ENCODE measurements at places on chromosomes 5 and 9.

DNA sequence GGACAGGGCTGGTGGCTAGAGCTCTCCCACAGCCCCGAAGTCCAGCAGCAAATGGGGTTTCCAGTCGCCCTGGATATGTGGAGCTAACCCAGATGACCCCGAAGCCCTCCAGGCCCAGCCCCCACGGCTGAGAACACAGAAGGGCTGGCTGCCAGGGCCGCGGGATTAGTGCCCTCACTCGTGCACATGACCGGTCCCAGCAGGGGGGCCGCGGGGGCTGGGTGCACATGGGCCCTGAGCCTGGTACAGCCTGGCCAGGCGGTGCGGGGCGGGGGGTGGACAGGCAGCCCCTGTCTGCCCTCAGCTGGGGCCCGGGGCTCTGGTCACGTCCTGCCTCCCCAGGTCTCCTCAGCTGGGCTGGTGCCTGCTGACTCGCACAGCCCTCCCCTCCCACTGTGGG, 5.9 kb downstream of the SSNA1 start:
- DNase-seq: no peak

DNA sequence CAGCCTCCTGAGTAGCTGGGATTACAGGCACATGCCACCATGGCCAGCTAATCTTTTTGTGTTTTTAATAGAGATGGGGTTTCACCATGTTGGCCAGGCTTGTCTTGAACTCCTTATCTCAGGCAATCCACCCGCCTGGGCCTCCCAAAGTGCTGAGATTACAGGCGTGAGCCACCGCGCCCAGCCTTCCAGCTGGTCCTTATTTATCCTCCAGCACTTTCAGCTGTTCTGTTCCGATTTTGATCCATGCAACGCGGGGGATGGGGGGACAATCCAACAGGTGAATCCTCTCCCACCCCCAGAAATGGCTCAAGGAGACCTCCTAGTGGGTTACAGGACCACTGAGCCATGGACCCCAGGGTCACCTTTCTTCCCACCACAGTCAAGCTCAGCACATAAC, 14.7 kb upstream of the CDKN2AIPNL start:
- DNase-seq: no peak

DNA sequence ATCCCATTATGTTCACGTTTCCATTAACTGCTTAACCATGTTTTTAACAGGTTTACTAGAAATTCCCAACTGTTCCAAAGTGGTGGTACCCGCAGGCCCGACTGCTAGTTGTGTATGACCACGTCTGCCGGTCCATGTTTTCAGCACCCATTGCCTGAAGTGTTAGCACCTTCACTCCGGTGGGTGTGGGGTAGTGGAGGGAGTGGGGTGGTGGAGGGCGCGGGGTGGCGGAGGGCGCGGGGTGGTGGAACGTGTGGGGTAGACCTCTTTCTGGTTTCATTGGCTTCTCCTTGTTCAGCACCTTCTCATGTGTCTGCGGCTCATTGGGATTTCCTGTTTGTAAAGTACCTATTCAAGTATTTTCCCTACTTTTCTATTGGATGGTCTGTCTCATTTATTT, 37.7 kb downstream of the TPPP start:
- DNase-seq: no peak

DNA sequence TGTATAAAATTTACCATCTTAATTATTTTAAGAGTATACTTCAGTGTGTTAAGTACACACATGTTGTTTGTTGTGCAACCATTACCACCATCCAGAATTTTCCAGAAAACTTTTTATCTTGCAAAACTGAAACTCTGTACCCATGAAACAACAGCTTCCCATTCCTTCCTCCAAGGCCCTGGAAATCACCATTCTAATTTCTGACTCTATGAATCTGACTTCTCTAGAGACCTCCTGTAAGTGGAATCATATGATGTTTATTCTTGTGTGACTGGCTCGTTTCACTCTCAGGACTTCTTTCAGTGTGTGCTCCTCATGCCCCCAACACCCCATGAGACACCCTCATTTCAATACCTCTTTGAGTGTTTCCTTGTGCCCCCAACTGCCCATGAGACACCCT, 60.4 kb upstream of the COL15A1 start:
- no peak for DNase-seq

DNA sequence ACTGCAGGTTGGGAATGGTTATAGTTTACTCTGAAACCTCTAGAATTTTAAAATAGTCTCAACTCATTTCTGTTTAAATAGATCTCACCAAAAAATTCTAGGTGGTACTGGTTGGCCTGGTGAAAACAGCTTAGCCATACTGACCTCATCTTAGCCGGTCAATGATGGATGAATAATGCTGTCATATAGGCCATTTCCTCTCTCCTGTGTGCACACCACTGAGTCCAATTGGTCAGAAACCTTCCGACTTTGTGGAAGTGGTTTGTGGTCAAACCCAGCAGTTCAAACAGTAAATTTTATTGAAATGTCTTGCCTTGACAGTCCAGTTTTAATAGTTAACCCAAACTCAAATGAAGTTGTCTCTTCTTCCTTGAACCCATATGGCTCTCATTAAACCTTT, 98.6 kb downstream of the GIN1 start:
- no peak for DNase-seq

- DNase-seq: no peak
Observed at GRCh38 chr5:6590581-6590980, 42.3 kb downstream of the NSUN2 start.

DNA sequence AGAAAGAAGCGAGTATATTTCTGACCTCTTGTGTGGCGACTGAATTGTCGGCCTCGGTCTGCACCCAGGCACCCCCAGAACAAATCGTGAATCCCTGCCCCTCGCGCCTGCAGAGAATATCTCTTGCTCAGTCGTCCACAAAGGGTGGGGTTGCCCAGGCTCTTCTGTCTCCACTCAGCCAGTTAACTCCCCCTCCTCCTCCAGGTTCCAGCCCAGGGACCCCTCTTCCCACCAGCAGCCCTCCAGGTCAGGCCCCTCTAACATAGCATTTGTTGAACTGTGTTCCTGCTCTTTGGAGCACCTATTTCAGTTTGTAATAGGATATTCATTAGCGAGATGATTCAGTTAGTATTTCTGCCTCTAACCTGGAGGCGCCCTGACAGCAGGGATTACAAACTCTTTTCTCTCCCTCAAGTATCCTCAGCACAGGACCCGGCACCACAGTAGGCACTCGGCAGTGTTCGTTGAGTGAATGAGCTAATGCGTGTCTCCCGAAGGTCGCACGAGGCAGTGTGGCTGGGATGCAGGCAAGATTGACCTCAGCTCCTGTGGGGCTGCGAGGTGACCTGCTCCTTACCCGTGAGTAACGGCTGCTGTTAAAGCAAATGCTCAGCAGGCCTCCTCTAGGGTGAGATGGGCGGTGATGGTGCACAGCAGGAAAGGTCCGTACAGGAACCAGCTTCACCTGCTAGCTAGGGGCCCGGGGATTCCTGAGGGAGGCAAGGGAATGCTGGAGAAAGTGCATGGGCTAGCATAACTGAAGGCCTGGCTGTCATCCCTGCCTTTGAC, 25.8 kb downstream of the ZBTB34 start:
- DNase-seq: no peak

DNA sequence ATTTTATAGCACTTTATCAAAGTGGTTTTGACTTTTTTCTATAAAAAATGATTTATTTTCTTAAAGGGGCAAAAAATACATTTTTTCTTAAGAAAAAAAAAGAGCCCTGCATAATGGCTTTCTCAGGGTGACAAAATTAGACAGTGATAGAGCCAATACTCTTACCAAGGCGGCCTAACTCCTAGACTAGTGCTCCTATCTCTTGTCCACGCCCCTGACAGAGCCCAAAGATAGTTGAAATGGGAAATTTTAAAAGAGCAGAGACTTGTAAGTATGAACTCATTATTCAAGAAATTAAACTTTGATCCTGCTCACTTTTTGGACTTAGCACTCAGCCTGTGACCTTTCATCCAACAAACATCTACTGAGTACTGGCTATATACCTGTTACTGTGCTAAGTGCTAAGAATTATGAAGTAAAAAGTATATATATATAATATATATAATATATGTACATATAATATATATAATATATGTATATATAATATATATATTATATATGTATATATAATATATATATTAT, 1.2 kb downstream of the INVS start:
- no peak for DNase-seq

DNA sequence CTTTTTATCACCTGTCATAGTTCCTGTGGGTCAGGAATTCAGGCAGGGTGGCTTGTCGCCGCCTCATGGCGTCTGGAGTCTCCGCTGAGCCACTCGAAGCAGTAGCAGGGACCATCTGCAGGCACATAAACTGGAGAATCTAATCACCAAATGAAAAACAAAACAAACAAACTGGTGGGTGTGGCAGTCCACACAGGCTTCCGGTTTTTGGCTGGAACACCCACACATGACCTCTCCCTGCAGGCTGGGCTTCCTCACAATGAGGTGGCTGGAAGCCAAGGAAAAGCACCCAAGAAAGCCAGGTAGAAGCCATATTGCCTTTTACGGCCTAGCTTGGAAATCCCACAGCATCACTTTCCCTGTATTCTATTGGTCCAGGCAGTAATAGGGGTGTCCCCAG, 197.0 kb downstream of the SYK start:
- DNase-seq: no peak

DNA sequence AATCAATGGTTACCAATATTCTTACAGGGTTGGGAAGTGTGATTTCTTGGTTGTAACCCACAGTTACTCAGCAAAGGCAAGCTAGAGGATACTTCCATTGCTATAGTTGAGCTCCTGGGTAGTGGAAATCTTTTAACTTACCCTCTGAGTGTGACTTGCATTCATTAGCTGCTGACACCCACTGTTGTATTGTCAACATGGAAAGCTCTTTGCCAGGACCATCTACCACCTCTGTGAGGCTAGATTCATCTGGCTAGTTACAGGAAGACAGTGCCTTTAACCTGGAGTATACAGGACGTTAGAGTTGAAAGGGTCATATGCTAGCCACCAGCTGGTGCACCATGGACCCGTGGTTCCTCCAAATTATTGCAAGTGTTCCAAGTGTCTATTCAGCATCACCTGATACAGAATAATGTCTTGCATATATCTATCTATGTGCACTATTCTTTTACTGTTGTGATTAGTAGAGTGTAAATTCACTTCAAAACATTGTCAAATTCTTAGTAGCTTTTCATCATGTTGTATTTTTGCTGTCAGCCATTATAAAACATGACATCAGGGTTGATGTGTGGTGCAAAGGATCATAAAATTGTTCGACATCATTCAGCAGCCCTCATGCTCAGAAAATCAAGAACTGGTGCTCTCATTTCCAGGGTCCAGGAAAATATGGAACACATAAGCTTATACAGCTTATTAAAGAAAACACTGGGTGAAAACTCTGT, 239.0 kb downstream of the PJA2 start:
- no peak for DNase-seq

DNA sequence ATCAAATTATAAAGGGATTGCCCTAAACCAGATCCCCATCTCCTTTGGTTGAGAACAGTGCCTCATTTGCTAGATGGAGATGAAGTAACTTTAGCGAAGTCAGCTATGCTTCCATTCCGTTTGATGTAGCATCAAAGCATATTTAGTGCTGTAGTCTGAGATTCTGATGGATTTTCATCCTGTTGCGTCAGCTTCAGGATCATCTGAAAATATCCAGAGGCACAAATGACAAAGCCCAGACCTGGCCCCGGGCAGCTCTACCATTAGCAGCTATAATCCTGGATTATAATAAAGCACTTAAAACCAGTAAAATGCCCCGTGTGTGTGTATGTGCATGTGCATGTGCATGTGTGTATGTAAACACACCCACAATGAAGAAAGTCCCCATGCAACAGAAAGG, 44.7 kb downstream of the ERAP1 start:
- no peak for DNase-seq

GRCh38 chr9:90037146-90037797, 432.5 kb downstream of the GADD45G start:
- no peak for DNase-seq

- DNase-seq: no peak
Observed at GRCh38 chr5:94793113-94793815, 174.8 kb downstream of the SLF1 start.

GRCh38 chr5:74028976-74029375, 403.0 kb downstream of the ARHGEF28 start:
- DNase-seq: no peak

DNA sequence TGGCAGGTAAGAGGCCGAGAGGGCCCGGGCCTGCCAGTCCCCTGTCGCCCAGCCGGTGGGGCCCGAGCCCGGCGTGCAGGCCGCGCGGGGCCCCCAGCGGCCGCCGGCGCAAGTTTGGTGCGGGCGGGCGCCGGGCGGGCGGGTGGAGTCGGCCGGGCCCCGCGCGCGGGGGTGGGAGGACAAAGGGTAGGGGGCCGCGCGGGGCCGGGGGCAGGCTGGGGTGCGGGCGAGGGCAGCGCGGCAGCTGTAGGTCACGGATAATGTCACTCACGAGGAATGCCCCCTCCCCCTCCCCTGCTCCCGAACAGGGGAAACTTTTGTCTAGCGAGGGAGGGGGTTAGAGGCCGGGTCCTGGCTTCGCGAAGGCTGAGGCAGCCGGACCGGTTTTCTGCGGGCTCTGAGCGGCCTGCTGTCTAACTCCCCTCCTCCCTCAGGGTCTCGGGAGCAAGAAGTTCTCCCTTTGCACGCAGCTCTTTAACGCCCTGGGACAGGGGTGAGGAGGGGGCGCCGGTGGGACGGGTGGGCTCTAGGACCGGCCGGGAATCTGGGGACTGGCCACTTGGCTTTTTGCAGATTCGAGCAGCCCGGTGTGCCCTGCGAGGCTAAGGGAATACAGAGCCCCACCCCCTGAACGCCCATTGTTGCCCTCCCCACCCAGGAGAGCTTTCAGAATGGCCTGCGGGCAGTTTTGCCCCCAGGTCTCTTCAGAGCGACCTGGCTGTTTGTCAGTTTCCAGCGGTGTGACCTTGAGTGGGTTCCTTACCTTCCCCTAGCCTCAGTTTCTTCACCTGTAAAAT, 21.3 kb upstream of the NDST1 start:
- no peak for DNase-seq

- no peak for DNase-seq
Observed at GRCh38 chr5:16596581-16596940, 20.2 kb downstream of the RETREG1 start.

DNA sequence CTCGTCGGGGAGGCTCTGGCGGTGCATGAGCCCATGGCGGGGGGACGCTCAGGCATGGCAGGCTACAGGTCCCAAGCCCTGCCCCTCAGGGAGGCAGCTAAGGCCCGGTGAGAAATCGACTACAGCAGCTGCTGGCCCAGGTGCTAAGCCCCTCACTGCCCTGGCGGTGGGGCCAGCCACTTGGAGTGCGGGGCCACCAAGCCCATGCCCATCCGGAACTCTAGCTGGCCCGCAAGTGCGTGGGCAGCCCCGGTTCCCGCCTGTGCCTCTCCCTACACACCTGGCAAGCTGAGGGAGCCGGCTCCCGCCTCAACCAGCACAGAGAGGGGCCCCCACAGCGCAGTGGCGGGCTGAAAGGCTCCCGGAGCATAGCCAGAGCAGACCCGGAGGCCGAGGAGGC, 1896.9 kb upstream of the CDH6 start:
- DNase-seq: no peak

Data from NCI-H446 treated with DMSO at 0.1 percent for 48 hours (cell line).